Fibroblast of skin of back (primary cell): ENCODE measurements at places on chromosomes 12 and 14.

DNA sequence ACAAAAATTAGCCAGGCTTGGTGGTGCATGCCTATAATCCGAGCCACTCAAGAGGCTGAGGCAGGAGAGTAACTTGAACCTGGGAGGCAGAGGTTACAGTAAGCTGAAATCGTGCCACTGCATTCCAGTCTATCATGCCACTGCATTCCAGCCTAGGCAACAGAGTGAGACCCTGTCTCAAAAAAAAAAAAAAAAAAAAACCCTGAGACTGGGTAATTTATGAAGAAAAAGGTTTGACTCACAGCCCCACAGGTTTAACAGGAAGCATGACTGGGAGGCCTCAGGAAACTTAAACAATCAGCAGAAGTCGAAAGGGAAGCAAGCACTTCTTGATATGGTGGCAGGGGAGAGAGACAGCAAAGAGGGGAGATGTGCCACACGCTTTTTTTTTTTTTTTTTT, 123.2 kb downstream of the GXYLT1 start:
- DNase-seq, result peak; percentile 8

DNA sequence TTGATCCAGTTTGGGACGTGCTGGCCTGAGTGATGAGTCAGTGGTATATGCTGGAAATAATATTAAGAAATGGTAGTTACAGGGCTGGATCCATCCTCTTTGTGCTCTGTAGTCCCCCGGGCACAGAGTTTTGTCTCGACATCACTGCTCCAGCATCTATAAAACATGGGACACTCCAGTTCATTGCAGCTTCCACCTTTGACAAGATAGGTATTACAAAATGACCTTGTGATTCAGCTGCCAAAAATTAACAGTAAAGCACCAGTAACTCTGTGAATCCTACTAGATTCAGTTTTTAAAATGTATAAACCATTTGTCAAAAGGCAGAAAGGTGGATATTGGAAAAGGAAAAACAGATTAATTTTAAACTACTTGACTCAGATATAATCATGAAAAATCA, 14.6 kb upstream of the GNG2 start:
- no peak for DNase-seq

- DNase-seq, result peak; percentile 99
Observed at GRCh38 chr14:68232300-68233055, 412.9 kb downstream of the RAD51B start.

DNA sequence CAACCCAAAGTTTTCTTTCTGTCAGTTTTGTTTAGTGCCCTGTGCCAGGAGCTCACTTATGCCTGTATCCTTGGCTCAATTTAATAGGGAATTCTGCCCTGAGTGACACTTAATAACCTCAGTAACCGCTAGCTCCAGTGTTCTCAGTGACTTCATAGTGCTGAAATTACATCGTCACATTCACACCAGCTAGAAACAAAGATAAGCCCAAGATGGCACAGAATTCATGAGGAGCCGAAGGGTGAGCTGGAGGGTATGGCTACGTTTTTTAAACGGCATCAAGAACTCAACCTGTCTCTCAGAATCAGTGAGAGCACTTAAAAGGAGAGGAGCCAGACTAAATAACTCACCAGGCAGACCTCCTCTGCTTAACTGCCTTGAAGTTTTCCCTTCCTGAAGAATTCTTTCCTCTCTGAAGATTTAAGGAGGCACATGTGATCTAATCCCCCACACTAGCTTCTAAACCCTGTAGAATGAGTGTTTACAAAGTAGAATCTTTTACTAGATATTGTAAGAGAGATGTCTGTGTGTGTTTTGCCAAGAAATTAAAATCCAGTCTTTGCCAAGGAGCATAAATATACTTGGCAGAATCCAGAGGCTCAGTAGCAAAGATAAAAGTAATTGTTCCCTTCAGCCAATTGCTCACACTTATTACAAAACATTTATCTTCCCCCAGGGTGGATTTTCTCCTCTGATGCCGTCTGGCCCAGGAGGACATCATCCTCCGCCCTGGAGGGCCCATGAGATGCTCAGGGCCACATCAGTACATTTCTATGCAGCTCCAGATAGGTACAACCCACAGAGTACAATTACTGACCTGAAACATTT, 37.3 kb downstream of the PTGER2 start:
- DNase-seq, result peak; percentile 48

DNA sequence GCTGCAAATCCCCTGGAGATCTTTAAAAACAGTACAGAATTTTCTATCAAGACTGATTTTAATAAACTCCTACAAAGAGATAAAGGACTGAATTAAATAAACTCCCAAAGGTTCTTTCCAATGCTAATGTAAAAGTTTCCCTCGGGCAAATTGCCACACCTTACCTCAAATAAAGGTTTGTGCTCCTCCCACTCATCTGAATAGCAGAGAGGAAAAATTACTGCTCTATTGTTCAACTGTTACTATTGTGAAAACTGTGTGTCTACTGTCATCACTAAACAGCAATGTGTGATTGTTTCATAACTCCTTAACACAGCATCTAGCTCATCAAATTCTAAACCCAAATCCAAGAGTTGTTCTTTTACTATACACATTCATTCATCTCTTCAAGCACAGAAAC, 3.2 kb downstream of the SPTLC2 start:
- DNase-seq, result no peak

DNA sequence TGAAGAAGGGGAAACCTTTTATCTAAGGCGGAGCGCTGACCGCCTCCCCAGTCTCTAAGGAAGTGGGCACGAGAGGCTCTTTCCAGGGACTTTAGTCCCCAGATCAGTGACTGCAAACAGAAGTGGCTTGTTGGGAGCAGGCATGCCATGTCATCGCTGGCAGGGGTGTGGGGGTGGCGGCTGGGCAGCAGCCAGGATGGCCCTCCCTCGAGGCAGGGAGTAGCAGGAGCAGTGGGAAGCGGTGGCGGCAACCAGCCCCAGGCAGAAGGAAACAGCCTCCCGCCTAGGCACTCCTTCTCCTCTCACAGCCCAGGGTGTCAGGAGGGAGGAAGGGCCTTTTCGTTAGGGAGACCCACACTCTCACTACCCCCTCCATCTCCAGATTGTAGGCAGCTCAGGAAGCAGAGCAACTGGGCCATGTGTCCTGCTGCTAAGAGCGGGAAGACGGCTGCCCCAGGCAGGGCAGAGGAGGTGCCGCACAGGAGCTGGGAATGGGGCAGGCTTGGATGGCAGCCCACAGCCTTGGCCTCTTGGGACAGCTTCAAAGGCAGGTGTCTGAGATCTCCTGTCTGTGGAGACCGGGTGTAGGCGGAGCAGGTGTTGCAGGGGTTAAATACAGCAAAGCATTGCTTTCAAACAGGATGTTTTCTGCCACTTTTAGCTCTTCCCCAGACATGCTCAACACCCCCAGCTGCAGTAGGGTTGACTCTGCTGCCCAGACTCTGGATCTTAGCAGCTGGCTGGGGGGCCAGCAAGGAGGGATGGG, 21.8 kb downstream of the VDR start:
- DNase-seq, result peak; percentile 27

GRCh38 chr14:100165831-100166440, 6.5 kb upstream of the DEGS2 start:
- DNase-seq, result no peak

DNA sequence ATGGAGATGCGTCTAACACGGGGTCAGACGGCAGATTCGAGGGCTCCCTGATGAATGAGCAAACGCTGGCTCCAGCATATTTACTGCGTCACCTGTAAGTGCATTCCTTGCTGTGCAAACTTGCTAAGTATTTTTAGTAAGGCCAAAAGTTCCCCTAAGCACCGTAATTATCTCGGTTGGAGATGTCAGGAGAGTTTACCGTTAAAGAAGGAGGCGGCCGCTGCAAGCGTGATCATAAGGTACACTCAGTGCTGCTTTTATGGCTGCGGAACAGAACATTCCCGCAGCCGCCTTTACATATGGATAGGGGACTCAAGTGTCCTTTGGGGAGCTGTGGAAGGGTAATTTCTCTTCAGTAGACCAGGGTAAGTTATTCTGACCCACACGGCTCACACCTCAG, 175.6 kb downstream of the GLT1D1 start:
- no peak for DNase-seq
